ENCODE measurements at places on chromosomes 6 and 20.

DNA sequence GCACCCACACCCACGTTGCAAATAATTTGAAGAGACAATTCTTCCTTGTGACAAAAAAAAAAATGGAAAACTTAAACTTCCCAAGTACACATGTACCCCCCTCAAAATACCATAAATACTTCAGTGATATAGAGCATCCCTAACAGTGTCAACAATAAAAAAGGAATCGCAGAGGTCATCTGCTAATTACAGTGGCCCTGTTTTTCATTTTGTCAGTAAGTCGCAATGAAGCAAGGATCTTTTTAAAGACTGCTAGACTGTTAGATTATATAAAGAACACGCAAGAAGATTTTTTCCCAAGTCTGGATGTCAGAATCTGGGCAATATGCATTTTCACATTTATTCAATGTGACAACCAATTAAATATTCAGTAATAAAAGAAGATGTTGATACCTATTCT lies 93.9 kb downstream of the EPB41L2 start:
- no peak for DNase-seq

GRCh38 chr6:122788663-122789181 lies 336 bp upstream of the SMPDL3A start:
- no peak for DNase-seq

- DNase-seq = no peak
Measured at GRCh38 chr6:45965007-45965406, 50.7 kb downstream of the CLIC5 start.

- DNase-seq = no peak
Measured at GRCh38 chr6:121780325-121781321, 345.2 kb downstream of the GJA1 start.

GRCh38 chr20:57792386-57793080 lies 82.7 kb upstream of the PMEPA1 start:
- DNase-seq = no peak

Measured in stimulated activated CD4-positive, alpha-beta T cell treated with anti-CD3 and anti-CD28 coated beads, Interleukin-12 subunit alpha, Interleukin-12 subunit beta, amount 100 ng/mL, for 4 hours (primary cell).